ENCODE measurements at places on chromosomes 2 and 18.

DNA sequence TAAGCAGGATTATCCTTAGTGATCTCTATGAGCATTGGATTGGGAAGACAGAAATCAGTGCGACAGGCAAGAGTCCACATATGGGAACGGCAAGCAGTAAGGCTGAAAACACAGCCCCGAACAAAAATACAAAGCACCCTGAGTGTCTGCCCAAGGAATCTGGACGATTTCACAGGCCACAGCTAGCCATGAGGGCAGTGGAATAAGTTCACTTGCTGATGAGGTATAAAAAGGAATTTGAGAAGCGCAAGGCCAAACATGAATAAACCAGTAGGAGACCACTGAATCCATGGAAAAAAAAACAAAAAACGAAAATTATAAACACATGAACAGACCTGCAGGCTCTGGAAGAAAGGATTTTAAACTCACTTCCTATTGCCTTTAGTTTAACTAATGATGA is 24.3 kb downstream of the WDSUB1 start:
- DNase-seq, result no peak

DNA sequence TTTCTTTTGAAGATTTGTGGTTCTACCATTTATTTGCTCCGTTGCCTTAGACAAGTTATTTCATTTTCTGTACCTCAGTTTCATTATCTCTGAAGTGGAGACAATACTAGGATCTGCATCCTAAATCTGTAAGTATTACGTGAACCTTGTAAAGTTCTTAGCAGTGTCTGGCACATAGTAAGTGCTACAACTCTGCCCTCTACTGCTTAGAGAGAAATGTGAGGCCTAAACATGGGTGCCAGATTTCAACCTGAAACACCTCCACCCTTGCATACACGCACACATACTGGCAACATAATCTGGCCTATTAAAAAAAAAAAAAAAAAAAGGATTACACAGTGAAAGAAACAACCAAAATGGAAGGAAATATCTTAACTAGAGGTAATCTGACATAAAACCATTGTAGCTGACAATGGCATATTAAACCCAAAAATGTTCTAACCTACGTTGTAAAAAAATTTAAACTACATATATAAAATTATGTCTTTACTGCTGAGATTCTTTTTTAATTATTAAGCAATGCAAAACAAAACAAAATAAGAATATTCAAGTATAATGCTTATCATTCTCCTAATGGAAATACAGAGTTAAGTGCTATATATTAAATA is 132.6 kb downstream of the MAP2 start:
- DNase-seq, result no peak

DNA sequence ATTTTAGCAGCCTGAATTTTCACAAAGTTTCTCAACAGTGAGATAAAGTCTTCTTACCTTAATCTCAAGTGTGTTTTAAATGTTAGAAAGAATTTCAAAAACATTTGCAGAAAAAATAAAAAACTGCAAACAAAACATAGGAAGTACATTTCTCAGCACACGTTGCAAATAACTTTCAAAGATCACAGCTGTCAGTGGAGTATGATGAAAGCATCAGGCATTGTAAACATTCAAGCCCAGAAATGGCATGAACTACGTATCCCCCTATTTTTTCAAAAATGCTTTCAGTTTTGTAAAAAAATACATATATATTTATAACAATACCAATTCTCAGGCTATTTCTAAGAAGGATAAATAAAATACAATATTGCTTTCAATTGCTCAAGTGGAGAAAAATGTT is 320.6 kb upstream of the TFPI start:
- no peak for DNase-seq

DNA sequence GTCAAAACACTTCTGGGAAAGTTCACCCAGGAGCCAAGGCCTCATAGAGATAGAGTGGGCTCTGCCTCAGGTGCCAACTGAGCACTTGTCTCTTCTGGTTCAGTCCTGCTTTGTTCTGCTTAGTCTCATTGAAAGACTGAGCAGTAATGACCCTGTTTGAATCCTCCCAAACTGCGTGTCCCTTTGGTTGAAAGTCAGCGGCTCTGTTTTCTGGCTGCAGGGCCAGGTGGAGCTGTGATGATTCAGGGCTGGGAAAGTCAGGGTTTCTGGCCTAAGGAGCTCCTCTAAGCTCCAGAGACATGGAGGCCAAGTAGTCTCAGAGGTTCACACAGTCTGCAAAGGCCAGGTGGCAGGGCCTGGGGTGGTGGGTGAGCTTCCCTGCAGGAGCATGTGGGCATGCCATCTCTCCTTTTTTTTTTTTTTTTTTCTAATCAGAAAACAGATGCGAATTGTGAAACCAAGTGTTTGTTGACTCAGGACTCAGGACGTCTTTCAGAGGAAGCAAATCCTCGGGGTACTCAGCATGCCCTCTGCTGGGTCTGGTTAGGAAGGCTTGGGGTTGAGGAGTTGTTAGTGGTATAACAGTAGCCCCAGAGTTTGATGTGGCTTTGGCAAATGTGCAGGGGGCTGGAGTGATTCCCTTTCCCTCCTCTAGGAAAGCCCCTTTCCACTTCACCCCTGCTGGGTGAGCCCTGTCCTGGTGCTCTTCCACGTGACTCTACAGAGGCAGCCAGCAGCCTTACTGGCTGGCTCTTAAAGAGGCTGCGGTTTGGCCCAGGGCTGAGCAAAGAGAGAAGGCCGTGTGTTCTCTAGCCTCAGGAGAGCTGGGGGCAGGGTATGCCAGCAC is 38.3 kb downstream of the TMEM17 start:
- DNase-seq, result peak; percentile 74

GRCh38 chr18:53534695-53535094 is 689.8 kb downstream of the MBD2 start:
- no peak for DNase-seq

DNA sequence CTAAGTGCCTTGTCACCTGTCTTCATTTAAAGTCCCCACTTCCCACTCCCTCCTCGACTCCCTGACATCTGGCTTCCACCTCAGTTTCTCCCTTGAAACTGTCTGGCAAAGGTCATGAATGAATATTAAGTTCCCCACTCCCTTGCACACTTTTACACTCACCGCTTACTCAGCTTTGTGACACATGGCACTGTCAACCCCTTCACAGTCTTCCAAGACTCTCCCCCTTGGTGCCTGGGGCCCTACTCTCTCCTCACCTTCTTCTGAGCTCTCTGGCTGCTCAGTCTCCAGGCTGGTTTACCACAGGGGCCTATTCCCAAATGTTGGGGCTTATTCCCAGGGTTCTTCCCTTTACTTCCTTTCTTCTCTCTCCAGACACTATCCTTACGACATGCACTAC is 17.9 kb upstream of the PTPN4 start:
- no peak for DNase-seq

- DNase-seq, result no peak
Observed at GRCh38 chr2:185998562-185999070, 260.0 kb downstream of the FSIP2 start.

DNA sequence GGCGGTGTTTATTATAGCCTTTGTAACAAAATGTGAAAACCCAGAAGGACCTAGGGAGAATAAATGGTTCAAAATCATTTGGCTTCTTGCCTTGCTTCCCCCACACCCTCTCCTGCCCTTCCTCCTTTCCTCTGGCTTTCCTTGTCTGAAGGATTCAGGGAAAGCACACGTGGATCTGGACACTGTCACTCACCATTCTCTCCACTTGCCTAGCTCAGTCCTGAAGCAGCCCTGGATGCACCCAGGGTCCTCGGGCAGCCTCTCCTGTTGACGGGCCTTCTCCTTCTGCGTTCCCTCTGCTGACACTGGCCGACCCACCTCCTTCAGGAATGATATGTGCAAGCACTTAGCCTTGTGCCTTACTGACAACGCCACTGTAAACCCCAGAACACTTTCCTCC is 68.4 kb downstream of the FAM210A start:
- no peak for DNase-seq

DNA sequence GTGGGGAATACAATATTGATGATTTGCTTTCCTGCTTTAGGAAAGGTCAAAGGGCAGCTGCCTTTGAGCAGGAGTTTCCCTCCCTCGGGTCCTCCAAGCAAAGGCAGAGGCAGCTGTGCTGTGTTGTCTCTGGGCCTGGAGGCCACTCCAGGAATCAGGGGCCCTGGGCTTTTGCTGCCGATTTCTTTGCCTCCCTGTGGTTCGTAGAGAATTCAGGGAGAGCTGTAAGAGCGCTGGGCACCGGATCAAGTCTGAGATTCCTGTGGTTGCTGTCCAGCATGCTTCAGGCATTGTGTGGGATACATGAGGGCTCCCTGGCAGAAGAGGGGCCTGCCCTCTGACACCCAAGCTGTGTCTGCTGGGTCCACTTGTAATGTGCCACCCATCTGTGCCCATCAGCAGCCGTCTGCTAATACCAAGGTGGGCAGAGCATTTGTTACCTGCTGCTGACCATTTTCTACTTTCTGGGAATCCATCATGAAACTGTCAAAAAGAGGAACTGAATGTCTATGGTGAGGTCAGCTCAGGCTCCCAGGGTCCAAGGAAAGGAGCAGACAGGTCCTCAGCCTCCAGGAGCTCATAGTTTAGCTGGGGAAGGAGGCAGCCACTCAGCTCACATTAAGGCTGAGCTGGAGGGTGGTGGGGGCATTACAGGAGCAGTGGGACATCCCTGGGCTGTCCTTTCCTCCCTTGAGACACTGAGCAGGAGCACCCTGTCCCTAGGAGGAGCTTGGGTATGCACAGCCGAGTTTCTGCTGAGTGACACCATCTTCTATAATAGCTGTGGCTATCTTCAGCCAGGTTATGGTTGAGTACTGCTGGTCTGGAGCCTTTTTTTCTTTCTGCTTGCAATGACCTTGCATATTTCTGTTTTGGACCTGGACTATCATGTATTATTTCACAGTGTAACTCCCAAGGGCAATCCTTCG is 68.5 kb downstream of the CTIF start:
- no peak for DNase-seq

- DNase-seq, result no peak
Observed at GRCh38 chr18:78892721-78893120, 86.9 kb upstream of the SALL3 start.

GRCh38 chr2:143110758-143111428 is 18.3 kb upstream of the ARHGAP15 start:
- DNase-seq, result no peak

- DNase-seq, result no peak
Observed at GRCh38 chr2:53632714-53633113, 134.9 kb upstream of the CHAC2 start.

DNA sequence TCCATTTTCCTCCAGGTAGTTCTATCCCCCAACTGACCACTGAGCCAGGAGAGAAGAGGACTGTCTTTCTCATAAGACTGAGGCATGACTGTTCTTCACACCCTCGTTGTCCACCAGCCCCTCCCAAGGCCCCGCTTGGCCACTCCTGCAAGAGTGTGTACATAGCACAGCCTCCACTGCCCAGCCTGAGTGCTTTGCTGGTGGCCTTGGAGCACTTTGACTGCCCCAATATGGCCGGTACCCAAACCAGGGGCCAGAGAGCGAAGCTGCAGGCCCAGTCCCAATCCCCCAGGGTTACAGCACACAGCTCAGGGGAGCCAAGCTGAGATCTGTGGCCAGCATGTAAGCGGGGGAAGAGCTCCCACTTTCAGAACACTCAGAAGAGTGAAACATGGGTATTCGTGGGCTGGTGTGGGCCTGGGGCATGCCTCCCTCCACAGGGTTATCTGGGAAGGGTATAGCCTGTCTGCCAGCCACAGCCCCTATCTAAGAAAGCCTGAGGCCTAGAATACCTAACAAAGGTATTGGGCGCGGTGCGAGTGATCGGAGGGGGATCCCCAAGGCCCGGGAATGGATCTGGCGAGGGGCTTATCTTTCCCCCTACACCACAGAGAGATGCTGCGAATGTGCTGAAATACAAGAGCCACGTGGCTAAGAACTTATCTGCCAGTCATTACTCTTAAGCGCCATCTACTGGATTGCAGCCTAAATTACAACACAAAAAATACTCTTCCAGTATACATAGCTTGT is 163.8 kb downstream of the WDPCP start:
- DNase-seq, result no peak
